ENCODE measurements at places on chromosomes 12 and 14. TPM values are rescaled to one million over a fixed set of nuclear protein-coding genes. Genes with fewer than 3 reads are reported as not detected.

The SIRT4 gene
- total RNA-seq, result 3.7 TPM

The AICDA gene
- total RNA-seq, result not detected

The RNF212B gene
- total RNA-seq, result not detected

The OR11H12 gene
- total RNA-seq, result not detected

The COQ5 gene
- total RNA-seq, result 29.5 TPM

The RND1 gene
- 7.4 TPM for total RNA-seq

The GEMIN2 gene
- 20.7 TPM for total RNA-seq

The CABP1 gene
- not detected for total RNA-seq

The IFNG-AS1 gene
- 1.2 TPM for total RNA-seq

The LRTM2 gene
- total RNA-seq, result not detected

The SNRNP35 gene
- total RNA-seq, result 21.5 TPM

The TOMM20L gene
- total RNA-seq, result not detected

The ACTR10 gene
- total RNA-seq, result 29.7 TPM

The CACNA2D4 gene
- 2.1 TPM for total RNA-seq

The ADGRD1 gene
- total RNA-seq, result not detected

DNA sequence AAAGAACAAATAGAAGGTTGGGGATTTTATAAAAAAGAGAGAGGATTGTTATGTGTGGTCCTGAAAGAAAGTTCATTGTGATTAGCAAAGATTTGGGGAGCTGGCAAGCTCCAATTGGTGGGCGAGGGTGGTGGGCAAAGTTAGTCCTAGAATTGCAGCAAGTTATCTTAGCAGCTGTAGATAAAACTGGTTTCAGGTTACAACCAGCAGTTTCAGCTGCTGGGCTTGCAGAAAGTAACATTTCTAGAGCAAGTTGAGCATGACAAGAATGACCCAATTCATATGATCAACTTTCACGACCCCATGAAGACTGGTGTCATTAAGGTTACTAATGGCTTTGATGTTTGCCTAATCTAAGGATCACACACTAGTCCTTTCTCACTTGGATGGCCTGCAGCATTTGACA, 177.9 kb upstream of the NUDT4 start:
- no peak for DNase-seq

DNA sequence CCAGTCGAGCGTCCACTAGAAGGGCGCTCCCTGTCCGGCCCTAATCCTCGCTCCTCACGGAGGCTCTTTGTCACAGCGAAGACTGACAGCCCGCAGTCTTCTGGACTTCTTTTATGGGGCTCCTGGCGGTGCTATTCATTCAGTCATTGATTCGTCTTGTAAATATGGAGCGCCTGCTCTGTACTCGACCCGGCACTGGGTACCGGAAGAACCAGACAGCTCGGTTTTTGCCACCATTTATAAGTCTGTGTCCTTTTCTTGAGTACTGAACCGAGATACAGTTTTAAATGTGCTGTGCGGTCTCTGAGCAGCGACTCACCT, 570 bp downstream of the DMAC2L start:
- no peak for DNase-seq

- no peak for DNase-seq
Observed at GRCh38 chr14:68888883-68889282, 90.2 kb downstream of the ACTN1 start.

- no peak for DNase-seq
Observed at GRCh38 chr12:63238892-63239291, 87.9 kb upstream of the AVPR1A start.

DNA sequence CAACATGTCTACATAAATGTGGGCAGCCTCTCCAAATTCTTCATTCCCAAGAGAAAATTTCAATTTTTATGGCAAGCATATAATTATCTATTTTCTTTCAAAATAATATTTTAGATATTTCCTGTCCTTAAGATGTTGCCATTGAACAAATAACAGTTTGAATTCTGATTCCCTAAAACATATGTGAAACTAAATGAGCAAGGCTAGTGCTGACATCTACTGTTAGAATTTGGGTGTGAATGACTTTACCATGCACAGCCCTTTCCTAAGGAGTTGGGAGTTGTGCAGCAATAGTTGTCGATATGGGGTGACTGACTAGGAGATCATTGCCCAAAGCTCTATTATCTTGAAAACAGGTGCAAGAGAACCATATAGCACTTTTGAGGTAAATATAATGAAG, 108.2 kb upstream of the SLC38A4 start:
- no peak for DNase-seq

- DNase-seq, result no peak
Observed at GRCh38 chr14:73953731-73954130, 3.6 kb downstream of the COQ6 start.

DNA sequence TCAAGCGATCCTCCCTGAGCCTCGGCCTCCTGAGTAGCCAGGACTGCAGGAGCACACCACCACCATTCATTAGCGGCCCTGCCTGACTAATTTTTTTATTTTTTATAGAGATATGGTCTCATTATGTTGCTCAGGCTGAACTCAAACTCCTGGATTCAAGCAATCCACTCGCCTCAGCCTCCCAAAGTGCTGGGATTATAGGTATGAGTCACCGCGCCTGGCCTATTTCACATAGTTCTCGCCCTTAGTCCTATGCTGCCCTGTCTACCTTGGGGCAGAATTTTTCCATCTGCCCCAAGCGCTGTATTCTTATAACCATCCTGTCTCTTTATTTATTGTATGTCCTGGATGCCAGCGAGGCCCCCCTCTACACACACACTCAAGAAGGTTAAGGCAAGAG, 50.9 kb upstream of the BCL2L14 start:
- DNase-seq, result no peak

DNA sequence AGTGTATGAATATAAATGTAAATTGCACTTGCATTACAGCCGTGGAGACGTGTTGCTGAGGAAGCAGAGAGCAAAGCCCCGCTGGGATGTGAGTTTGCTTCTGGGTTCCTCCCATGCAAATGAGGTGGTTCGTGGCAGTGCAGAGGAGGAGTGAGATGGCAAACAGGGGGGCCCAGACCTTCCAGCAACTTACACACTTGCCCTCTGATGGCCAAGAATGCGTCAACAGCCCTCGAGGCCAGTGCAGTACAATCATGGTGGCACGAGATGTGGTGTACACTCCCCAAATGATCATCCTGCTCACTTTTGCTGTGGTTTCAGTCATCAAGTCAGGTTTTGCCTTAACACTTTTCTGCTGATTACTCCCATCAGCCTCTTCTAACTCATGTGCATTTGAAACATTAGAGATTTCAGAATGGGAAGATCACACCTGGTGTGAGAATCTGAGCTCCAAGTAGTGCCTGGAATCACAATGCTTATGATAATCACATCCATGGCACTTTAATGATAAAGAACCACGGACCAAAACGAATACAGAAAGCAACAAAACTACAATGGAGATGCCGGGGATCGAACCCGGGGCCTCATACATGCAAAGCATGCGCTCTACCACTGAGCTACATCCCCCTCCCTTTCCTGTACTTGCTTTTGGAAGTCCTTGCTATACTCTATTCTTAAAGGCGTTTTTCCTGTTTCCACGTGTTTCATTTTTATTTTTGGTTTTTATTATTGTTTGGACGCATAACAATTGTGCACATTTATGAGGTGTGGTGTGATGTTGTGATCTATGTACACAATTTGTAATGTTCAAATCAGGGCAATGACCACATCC, 7.0 kb upstream of the UBC start:
- peak; percentile 95 for DNase-seq

GRCh38 chr12:87290505-87290904, 738.7 kb downstream of the C12orf50 start:
- no peak for DNase-seq

DNA sequence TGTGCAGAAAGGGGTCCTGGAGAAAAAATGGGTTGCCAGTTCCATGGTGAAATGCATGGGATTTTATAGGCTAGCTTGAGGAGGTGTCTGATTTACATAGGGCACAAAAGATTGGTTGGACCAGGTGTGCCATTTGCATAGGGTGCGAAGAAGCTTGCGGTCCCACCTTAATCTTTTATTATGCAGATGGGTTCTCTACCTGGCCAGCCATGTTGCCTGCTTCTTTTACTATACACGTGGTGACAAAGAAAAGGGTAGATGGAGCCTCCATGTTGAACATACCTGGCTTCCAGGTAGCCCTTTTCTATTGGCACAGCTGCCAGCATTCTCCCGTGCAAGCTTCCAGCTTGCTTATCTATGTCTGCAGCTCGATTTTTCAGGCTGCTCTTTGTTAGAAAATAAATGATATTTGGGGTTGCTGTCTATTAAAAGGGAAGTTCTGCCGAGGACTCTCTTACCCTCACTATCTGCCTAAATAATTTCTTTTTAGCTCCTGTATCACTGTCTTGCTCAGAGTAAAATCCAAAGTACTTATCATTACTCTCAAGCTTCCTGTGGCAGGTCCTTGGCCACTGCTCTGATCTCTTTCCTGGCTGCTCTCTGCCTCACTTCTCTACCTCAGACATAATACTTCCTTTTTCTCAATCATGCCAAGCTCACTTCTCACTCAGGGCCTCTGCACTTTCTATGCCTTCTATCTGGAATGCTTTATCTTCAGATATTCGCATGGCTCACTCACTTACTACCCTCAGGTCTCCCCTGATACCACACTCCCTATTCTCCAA, 216.0 kb upstream of the DAAM1 start:
- DNase-seq, result no peak

GRCh38 chr14:38727731-38728130, 375.3 kb downstream of the SEC23A start:
- DNase-seq, result no peak

- DNase-seq, result peak; percentile 23
Observed at GRCh38 chr14:25406818-25407217, 356.9 kb upstream of the STXBP6 start.

- no peak for DNase-seq
Observed at GRCh38 chr12:101436136-101436535, 28.6 kb upstream of the ARL1 start.

DNA sequence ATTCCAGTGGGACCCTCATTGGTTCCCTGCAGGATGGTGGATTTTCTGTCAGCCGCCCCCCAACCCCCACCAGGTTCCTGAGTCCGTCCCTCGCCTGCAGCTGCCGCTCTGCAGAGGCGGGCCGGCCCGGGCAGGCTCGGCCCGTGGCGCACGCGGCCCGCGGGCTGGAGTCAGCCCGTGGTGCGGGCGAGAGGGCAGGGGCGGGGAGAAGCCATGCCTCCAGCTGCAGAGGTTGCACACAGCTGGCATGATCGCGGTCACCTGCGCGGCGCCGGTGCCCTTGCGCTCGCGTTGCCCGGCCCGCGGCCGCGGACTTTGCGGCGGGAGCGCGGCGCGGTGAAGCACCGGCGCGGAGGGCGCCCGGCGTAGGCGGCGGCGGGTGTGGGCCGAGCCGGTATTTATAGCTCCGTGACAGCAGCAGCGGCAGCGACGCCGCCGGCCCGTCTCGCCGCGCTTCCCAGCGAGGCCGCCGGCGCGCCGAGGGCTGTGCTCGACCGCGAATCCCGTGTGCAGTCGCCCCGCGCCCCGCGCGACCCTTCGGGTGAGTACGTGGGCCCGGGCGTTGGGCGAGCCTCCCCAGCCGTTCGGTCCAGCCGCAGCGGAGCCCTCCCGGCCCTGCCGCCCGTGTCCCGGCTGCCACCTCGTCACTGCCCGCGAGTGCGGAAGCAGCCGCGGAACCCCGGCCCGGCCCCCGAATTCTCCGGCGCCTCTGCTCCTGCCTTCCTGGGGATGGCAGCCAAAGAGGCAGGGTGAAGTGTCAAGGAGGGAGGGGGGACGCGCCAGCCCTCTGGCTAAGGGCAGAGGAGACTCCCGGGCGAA, at the start of gene TMEM117:
TMEM117 (plus strand) TSS at position 426 of the 819 bp plus-strand sequence.
- DNase-seq, result peak; percentile 62

- peak; percentile 47 for DNase-seq
Observed at GRCh38 chr14:62002642-62003041, 240.4 kb downstream of the SNAPC1 start.

DNA sequence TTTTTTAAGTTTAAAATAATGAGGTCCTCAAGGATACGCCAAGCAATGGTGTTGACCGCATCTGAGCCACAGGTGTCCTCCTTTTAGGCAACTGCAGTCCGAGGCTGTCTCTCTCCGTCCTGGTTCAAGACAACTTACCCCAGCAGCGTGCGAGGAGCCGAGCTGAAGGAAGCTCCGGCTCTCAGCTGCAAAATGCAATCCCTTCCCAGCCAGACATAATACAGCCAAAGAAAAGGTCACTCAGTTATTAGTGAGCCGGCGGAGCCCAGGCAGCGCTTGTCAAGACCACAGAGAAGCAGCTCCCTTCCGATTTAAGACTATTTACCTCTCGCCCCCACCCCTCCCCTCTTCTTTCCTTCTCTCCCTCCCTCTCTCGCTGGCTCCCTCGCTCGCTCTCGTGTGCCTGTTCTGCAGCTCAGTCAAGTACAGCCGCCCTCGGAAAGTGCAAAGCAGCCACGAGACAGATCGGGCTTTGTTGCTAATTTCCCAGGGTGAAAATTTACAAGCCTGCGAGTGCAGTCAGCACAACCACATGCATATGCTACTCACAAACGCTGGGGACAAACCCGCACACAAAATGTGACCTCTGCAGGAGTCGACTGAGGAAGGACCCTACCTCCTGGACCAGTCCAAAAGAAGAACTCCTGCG, 363 bp upstream of the LMO3 start:
- no peak for DNase-seq

DNA sequence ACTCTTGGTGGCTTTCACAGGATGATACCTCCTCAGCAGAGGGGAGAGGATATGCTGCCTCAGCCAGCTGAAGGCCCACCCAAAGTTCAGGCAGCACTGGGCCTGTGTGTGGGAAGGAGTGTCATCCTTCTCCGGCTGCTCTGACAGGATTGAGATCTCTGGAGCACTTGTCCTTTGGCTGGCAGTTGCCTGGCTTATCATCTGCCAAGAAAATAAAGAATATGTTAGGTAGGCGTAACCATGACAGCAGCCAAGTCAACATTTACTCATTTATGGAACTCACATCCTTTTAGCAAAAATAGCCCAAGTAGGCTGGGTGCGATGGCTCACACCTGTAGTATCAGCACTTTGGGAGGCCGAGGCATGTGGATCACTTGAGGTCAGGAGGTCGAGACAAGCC, 68.5 kb downstream of the PPFIBP1 start:
- peak; percentile 17 for DNase-seq

- DNase-seq, result peak; percentile 72
Observed at GRCh38 chr14:68781161-68782021, 11.5 kb downstream of the ZFP36L1 start.

DNA sequence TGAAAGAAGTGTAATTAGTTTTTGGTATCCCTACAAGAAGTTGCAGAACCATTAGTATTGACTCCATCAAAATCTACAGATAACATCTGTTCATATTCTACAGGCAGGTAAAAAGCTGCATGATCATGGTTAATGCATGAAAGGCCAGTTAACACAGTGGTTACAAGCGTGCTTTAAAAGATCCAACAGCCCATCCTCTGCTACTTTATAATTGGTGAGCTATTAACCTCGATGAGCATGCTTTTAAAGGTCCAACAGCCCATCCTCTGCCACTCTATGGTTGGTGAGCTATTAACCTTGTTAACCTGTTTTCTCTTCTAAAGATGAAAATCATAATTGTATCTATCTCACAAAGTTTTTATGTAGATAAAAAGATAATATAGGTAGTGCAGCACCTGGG, 289.3 kb downstream of the DUSP6 start:
- no peak for DNase-seq

GRCh38 chr12:42854826-42855225, 265.3 kb upstream of the PRICKLE1 start:
- no peak for DNase-seq

- no peak for DNase-seq
Observed at GRCh38 chr14:37045340-37046061, 126.9 kb downstream of the SLC25A21 start.

Data from activated naive CD4-positive, alpha-beta T cell treated with anti-CD3 and anti-CD28 coated beads for 36 hours (primary cell).